ENCODE measurements at places on chromosomes 4 and X.

GRCh38 chrX:107741404-107741790, 34.2 kb downstream of the TSC22D3 start:
- no peak for DNase-seq

DNA sequence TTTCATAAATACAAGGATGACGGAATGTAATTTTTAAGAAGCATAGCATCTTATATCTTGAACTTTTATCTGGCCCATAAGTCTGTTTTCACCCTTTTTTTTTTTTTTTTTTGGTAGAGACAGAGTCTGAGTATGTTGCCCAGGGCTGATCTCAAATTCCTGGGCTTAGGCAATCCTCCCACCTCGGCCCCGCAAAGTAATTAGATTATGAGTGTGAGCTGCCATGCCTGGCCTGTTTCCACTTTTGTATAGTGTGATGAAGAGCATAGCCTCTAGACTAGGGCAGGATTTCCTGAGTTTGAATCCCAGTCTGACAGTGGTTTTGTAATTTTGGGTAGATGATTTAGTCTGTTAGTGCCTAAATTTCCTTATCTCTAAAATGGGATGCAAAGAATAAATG, 11.0 kb downstream of the STIM2 start:
- DNase-seq, result no peak

- peak; percentile 65 for DNase-seq
Measured at GRCh38 chrX:2627272-2627867, 63.7 kb upstream of the CD99 start.

DNA sequence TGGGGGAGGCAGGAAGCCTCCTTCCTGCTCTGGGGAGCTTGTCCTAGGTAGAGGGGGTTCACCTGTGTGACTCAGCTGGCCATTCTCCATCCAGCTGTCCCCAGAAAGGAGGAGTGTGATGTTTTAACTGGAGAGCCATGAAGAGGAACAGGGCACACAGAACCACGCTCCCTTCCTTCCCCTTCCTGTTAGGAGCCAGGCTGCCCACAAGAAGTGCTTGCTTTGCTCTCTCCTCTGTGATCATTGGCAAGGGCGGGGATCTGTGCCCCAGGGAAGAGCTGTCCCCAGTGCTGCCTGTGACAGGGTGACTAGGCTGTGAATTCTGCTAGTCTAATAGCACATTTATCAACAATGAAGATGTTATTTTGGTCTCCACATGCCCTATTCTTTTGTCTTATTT, 169.6 kb upstream of the GATB start:
- DNase-seq, result no peak

GRCh38 chr4:140720387-140721304, 35.5 kb downstream of the TBC1D9 start:
- no peak for DNase-seq

DNA sequence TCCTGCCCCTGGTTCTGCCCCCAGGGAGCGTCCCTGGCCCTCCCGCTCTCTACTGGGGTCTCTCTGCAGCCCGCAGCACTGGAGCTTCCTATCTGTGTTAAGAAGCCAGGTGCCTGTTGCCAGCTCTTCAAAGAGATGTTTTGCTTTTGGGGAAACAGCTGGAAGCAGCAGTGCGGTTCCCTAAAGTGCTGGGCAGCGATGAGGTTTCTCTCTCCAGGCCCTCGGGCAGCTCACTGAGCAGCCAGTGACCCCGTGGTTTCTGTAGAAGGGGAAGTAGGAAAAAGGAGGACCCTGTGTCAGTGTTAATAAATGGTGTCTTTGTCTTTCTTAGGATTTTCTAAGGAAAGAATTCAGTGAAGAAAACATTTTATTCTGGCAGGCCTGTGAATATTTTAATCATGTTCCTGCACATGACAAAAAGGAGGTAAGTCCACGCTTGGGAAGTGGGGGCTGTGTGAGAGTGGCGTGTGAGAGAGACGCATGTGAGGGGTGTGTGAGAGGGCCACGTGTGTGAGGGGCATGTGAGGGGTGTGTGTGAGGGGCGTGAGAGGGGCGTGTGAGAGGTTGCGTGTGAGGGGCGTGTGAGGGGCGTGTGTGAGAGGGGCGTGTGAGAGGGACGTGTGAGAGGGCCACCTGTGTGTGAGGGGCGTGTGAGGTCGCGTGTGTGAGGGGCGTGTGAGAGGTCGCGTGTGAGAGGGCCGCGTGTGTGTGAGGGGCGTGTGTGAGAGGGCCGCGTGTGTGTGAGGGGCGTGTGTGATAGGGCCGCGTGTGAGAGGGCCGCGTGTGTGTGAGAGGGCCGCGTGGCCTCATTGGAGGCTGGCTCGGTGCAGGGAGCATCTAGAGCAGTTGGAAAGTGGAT, 27.1 kb upstream of the HGFAC start:
- no peak for DNase-seq

DNA sequence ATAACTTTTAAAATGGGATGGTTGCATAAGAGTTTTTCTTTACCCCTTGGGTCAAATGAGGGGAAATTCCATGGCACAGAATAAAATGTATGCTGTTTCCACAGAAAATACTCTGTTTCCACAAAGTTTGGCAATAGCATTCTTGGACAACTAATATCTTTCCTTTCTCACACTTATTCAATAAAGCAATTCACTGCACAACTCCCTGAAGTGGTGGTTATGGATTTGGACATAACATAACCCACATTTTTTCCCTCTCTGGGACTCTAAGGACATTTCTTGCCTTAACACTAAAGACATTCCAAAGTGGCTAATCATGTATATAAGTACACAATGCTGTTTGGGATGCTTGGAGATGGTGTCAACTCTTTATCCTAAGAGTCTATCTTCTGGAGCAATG, 51.7 kb upstream of the GPM6B start:
- DNase-seq, result no peak

- no peak for DNase-seq
Measured at GRCh38 chr4:34250562-34250961, 1993.8 kb downstream of the ARAP2 start.

- no peak for DNase-seq
Measured at GRCh38 chr4:88938138-88938537, 118.8 kb downstream of the FAM13A start.

- DNase-seq, result no peak
Measured at GRCh38 chrX:46561824-46562657, 11.5 kb upstream of the CHST7 start.

GRCh38 chrX:107775000-107775733, 420 bp downstream of the TSC22D3 start:
- no peak for DNase-seq

DNA sequence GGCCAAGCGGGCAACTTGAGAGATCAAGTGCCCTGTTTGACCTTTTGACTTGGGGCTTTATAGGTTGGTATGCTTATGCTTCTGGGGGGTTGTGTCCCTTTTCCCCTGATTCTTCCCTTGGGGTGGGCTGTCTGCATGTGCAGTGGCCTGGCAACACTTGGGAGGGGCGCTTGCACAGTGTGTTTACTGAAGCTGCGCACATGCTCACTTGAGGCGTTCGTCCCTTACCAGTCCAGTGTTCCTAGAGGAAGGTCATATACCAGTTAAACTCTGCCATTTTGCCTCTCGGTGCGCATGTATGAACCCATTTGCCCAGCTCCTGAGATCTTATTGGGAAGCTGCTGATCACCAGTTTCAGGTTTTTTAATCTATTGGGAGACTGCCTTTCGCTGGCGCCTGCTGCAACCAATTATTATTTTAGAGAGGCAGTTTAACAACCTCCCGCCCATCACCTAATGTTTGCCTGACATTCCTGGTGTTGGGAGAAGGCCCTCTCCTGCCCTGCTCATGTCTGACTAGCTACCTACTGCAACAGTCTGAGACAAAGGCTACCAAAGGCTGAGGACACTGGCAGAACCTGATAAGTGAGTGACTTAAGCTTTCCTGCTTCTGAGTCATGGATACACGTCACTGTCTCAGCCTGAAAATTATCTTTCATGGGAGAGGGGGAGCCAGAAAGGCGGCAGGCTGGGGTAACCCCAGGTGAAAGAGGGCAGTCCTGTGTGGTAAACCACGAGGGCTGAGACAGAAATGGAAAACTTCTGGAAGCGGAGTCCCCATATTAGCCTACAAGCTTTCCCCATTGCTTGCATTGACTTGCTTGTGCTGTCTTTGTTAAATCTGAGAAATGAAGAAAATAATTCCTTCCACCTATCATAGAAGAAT, 97.6 kb downstream of the CPE start:
- no peak for DNase-seq

DNA sequence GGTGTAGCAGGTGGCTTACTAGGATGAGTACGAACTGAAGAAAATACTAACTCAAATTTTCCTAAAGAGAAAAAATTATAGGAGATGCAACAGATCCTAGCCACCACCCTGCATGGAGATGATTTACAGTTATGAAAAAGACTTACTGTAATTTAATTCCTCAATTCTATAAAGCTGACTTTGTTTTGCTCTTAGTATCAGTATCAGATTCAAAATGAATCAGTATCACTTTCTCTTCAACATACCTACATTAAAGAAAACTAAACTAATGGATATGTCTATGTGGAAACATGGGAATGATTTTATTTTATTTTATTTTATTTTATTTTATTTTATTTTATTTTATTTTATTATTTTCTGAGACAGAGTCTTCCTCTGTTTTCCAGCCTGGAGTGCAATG, 525.8 kb downstream of the NLGN4X start:
- no peak for DNase-seq

DNA sequence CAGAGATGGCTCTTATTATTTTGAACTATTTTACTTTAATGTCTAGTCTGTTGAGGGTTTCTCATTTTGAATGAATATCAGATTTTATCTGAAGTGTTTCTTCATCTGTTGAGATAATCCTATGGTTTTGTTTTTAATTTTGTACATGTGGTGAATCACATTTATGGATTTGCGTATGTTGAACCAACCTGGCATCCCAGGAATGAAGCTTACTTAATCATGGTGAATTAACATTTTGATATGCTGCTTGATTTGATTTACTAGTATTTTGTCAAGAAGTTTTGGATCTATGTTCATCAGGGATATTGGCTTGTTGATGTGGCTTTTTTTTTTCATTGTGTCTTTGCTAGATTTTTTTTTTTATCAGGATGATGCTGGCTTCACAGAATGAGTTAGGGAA, 2390.9 kb downstream of the PCDH7 start:
- no peak for DNase-seq

DNA sequence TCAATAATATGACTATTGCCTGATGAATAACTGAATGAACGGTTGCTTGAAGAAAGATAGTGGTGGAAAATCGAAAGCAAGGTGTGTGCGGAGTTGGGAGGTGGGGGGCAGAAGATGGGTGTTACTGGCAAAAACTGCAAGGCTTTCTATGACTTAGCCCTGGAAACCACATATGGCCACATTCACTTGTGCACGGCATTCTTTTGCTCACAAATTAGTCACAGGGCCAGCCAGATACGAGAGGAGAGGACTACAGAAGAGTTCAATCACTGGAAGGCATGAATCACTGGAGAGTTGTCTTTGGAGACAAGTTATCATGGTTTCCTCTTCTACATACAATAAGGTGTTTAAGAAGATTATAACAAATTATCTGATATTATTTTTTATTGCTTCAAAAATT, 626.5 kb upstream of the CPEB2 start:
- no peak for DNase-seq

- no peak for DNase-seq
Measured at GRCh38 chrX:17967888-17968287, 106.8 kb upstream of the RAI2 start.

DNA sequence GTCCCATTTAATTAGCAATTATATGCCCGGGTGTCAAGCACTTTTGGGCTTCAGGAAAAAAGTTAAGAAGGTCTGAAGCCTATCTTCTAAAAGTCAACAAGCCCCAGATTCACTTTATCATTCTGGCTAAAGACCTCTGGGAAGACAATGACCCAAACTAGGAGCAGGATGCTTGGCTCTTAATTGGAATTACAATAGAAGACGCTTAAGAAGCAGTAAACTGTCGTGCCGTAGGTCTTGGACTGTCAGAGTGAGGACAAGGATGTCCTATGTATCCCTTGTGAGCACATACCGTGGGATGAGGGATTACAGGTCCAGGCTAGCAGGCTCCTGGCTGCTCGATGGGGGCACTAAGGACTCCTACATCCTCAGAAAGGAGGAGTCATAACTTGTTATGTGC, 3.2 kb upstream of the ARHGAP36 start:
- no peak for DNase-seq

Data from activated CD4-positive, alpha-beta T cell treated with anti-CD3 and anti-CD28 coated beads, Interleukin-2, amount 10 ng/mL, durations not matched to agents 7 days and 5 days (primary cell).